ENCODE measurements at places on chromosomes 7 and 10.

- DNase-seq, result no peak
Measured at GRCh38 chr10:60986791-60987190, 42.8 kb upstream of the RHOBTB1 start.

DNA sequence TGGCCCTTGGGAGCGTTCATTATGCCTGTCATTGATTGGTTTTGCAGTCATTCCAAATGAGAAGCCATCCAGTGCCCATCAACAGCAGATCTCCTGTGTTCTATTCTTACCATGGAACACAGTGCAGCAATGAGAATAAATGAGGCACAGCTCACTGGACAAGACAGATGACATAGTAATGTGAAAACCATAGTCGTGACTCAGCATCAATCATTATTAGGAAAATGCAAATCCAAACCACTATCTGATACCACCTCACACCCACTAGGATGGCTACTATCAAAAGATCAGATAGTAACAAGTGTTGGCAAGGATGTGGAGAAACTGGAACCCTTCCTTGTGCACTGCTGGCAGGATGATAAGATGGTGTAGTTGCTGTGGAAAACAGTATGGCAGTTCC is 144.7 kb downstream of the ARHGAP22 start:
- DNase-seq, result no peak

GRCh38 chr10:100886963-100887362 is 25.8 kb upstream of the SLF2 start:
- DNase-seq, result no peak

DNA sequence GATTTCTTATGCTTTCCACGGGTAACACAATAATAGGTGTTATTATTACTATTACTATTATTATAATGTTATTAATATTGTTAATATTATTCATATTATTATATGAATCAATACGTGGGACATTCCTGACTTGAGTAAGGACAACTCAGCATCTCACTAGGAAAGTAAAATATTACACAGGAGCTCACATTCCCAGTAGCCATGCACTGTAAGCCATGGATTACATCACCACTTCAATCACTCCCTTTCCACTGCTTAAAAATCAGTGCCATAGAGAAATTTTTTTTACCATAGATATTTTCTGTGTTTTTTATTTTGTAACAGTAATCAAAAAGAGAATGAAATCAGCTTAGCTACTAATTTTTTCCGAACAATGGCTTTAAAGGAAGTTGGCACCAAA is 68.5 kb upstream of the DGKI start:
- DNase-seq, result peak; percentile 45

DNA sequence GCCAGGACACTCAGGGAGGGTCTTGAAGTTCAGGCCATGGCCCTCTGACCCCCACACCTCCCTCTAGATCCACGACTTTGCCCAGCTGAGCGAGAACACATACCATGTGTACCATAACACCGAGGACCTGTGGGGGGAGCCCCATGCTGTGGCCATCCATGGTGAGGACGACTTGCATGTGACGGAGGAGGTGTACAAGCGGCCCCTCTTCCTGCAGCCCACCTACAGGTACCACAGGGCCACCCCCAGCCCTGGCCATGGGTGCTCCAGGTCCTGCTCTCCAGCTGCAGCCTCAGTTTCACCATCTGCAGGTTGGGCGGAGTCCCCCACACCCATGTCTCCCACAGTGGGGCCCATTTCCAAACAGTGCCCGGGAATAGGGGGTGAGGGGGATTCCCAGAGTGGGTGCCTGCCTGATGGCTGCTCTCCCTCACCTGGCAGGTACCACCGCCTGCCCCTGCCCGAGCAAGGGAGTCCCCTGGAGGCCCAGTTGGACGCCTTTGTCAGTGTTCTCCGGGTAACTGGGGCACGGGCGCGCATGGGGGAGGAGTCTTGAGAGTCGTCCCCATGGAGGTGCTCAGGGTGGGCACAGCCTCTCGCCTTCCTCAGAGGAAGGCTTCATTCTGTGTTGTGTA is 54.1 kb downstream of the PALD1 start:
- DNase-seq, result no peak

GRCh38 chr7:95840953-95841950 is 68.9 kb downstream of the DYNC1I1 start:
- DNase-seq, result no peak

- DNase-seq, result no peak
Measured at GRCh38 chr7:149615690-149616270, 118.2 kb upstream of the ZNF746 start.

DNA sequence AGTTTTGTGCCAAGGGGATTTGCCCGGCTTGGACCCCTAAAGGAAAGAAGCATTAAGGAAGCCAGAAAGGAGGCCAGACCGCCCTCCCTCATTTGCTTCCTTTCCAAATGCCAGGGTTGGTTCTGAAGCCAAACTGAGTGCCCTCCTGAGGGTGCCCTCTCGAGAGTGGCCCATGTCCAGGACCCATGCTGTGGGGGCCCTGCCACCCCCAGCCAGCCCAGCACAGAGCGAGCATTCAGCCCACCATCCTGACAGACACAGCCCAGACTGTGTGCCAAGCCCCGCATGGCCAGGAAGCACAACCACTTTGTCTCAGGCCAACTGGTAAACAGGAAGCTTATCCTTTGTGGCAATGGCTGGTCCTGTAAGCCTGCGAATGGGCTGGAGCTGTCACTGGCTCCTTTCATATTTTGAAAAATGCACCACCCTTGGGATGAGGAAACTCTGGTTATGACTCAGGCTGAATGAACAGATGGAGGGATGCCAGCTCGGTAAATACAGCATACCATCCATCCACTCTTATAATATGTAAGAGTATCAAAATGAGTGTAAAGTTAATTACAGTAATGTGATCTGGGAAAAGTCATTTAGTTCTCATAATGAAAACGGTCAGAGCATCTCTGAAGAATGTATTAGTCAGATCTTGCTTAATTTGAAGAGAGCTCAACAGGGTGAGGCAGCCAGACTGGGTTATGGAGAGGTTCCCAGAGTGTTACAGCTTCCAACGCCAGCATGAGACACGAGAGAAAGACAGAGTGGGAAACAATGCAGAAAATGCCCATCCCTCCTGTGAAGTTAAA is 65.0 kb downstream of the STK17A start:
- peak; percentile 97 for DNase-seq
